Aorta (tissue), 5 donors: ENCODE measurements at places on chromosomes 1 and 21. TPM values are rescaled to one million over a fixed set of nuclear protein-coding genes. Genes with fewer than 3 reads are reported as not detected.

GRCh38 chr21:29340228-29340627, 41.5 kb downstream of the BACH1 start:
- H3K27ac ChIP-seq, result no peak overlapping the region
- H3K36me3 ChIP-seq, result no peaks in the 10 kb centered on the region
- peaks cover 10% of the 10 kb centered on the region for H3K4me1 ChIP-seq

DNA sequence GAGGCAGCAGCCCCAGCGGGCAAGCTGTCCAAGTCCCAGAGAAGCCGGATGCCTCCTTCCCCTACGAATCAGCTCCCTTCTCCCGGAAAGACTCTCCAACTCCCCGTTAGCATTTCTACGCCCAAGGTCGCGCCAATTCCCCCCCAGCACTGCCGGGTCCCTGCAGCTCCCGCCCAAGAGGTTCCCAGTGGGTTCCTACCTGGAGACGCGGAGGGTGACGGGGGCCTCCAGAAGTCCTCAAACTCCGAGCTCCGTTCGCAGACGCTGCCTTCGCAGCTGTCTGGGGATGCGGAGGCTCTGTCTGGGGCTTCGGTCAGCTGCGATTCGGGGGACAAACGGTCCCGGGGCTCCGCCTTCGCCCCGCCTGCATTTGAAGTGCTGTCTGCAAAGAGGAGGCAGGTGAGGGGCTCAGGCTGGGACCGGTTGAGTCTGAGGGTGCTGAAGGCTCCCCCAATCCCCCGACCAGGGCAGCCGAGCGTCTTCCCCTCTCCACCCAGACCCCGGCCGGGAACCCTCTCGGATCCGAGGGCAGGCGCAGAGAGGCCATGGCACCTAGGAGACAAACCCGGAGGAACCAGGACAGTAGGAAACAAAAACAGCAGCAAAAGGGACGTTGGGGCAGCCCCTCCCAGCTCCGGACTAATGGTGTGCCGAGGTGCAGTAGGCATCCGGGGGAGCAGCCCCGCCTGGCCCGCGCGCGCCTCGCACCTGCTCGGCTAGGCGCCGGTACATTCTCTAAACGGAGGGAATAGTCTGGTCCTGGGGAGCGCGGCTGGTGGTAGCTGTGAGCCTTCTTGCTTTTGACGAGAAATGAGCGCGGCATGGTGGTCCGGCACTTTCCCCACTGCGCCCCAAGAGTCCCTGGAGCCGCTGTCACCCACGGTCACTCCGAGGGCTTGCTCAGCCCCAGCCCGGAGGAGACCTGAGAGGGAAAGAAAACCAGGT, 3.8 kb downstream of the GFI1 start:
- H3K4me1 ChIP-seq, result no peaks in the 10 kb centered on the region
- H3K36me3 ChIP-seq, result no peaks in the 10 kb centered on the region
- no peak overlapping the region for H3K4me3 ChIP-seq
- no peaks in the 10 kb centered on the region for H3K27me3 ChIP-seq

GRCh38 chr1:150967936-150968335, 6.7 kb downstream of the CERS2 start:
- no peak overlapping the region for H3K4me3 ChIP-seq
- H3K36me3 ChIP-seq, result peaks cover 23% of the 10 kb centered on the region
- H3K27me3 ChIP-seq, result no peaks in the 10 kb centered on the region
- H3K27ac ChIP-seq, result no peak overlapping the region

DNA sequence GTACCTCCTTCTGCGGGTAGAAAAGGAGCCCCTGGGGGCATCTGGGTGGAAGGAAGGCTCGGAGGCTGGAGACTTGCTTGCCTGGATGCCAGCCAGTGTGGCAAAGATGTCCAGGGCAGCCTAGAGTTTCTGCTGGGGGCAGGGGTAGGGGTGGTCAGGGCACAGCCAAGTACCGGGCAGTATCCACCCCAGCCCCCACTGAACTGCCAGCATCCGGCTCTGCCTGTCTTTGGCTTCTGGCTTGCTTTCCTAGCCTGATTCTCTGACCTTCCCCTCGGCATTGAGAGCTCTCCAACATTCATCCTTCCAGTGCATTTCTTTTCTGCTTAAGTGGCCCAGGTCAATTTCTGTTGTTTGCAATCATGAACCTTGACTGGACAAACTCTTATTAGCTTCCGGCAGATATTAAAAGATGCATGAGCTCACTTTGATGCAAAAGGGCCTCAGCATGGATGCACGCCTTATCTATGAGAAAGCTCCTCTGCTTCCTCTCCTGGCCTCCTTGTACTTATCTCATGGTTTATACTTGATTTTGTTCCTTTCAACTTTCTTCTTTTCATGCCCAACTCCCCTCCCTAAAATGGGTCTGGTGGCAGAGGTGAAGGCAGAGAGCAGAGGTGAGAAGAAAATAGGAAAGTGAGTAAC, 116.9 kb downstream of the HLCS start:
- H3K4me1 ChIP-seq, result peaks cover 2% of the 10 kb centered on the region
- H3K36me3 ChIP-seq, result no peaks in the 10 kb centered on the region
- no peak for DNase-seq
- no peaks in the 10 kb centered on the region for H3K27me3 ChIP-seq
- no peak overlapping the region for H3K4me3 ChIP-seq
- H3K27ac ChIP-seq, result no peak overlapping the region

GRCh38 chr21:42532466-42533181, 19.0 kb downstream of the SLC37A1 start:
- no peaks in the 10 kb centered on the region for H3K4me1 ChIP-seq
- no peak overlapping the region for H3K27ac ChIP-seq
- H3K27me3 ChIP-seq, result no peaks in the 10 kb centered on the region
- no peaks in the 10 kb centered on the region for H3K36me3 ChIP-seq

- H3K4me3 ChIP-seq, result no peak overlapping the region
- no peak for DNase-seq
- peaks cover 3% of the 10 kb centered on the region for H3K36me3 ChIP-seq
- no peak overlapping the region for H3K27ac ChIP-seq
- H3K4me1 ChIP-seq, result no peaks in the 10 kb centered on the region
- H3K27me3 ChIP-seq, result no peaks in the 10 kb centered on the region
These were observed 68.6 kb downstream of the RPAP2 start for GRCh38 chr1:92367496-92367895.

- H3K27ac ChIP-seq, result no peak overlapping the region
- DNase-seq, result no peak
- H3K4me3 ChIP-seq, result no peak overlapping the region
- no peaks in the 10 kb centered on the region for H3K27me3 ChIP-seq
- H3K4me1 ChIP-seq, result no peaks in the 10 kb centered on the region
These were observed 94.2 kb upstream of the IPO9 start for GRCh38 chr1:201734786-201735185.

GRCh38 chr1:101017448-101017847, 8.1 kb downstream of the DPH5 start:
- H3K27me3 ChIP-seq, result no peaks in the 10 kb centered on the region
- no peaks in the 10 kb centered on the region for H3K4me1 ChIP-seq
- no peak overlapping the region for H3K4me3 ChIP-seq
- no peak overlapping the region for H3K27ac ChIP-seq

DNA sequence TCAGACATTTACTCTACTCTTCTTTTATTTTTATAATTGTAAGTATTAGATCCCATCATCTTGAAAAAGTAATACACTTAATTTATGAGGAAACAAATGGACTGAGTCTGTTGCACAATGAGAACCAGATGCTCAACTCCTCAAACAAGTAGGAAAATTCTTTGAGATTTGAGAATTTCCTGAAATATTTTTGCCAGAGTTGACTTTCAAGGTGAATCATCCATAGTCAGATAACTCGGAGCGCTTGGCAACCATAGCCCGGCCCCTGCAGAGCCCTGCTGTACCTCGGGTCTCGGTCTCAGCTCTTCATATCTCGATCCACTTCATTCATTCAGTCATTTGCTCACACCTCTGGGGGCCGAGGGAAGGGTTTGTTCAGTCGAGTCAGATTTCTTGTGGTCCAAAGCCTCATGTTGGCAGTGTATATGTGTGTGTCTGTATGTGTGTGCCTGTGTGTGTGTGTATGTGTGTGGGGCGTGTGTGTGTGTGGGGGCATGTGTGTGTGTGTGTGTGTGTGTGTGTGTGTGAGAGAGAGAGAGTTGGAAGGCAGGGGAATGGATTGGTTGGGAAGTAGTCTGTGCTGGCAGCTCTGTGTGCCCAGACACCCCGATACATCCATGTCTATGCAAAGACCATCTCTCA, 18.1 kb upstream of the PCP4 start:
- H3K4me3 ChIP-seq, result no peak overlapping the region
- H3K27ac ChIP-seq, result no peak overlapping the region
- H3K36me3 ChIP-seq, result no peaks in the 10 kb centered on the region
- H3K4me1 ChIP-seq, result no peaks in the 10 kb centered on the region

- H3K27ac ChIP-seq, result no peak overlapping the region
- peaks cover 1% of the 10 kb centered on the region for H3K36me3 ChIP-seq
- no peak overlapping the region for H3K4me3 ChIP-seq
- H3K27me3 ChIP-seq, result no peaks in the 10 kb centered on the region
- DNase-seq, result no peak
- no peaks in the 10 kb centered on the region for H3K4me1 ChIP-seq
These were observed 43.0 kb downstream of the KDM1A start for GRCh38 chr1:23062271-23062670.

DNA sequence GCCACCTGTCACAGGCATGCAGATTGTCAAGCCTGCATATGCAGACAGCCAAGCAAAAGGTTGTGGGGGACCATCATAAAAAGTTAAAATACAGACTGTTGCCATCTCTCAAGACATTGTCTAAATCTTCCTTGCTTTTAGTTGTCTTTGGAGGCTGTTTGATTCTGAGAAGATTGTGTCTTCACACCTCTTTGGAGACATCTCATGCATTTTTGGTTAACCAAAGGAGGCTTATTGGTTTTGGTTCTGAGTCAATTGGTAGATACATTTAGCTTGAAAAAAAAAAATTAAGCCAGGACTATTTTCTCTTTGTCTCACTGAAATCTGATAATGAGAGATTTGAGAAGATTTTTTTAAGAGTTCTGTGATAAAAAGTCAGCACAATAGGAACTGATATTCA, 217.6 kb downstream of the LYPLAL1 start:
- H3K4me3 ChIP-seq, result no peak overlapping the region
- peaks cover 2% of the 10 kb centered on the region for H3K4me1 ChIP-seq
- H3K27me3 ChIP-seq, result no peaks in the 10 kb centered on the region

DNA sequence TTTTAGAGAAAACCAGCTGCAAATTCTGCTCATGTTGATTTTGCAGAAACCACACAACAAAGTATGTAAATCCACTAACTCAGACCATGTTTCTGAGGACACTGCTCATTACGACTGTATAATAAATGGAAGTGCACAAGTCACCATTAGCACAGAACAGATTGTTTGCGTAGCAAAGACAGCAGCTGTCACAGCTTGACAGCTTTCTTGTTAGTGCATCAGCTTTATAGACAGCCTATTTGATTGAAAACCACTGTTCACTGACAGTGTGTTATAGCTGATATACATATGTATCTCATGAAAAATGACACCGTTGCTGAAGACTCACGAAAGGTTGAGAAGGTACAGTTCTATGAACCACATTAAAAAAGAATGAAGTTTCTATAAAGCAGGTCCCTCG, 560.2 kb upstream of the ZRANB2 start:
- H3K27ac ChIP-seq, result no peak overlapping the region
- H3K27me3 ChIP-seq, result no peaks in the 10 kb centered on the region
- no peaks in the 10 kb centered on the region for H3K4me1 ChIP-seq
- no peaks in the 10 kb centered on the region for H3K36me3 ChIP-seq
- no peak for DNase-seq

GRCh38 chr1:27010226-27010994, 2.2 kb downstream of the TENT5B start:
- no peaks in the 10 kb centered on the region for H3K4me1 ChIP-seq
- peak overlapping the region; percentile 88 for H3K4me3 ChIP-seq
- peak overlapping the region; percentile 85 for H3K27ac ChIP-seq

- no peaks in the 10 kb centered on the region for H3K27me3 ChIP-seq
- H3K4me3 ChIP-seq, result no peak overlapping the region
- H3K36me3 ChIP-seq, result no peaks in the 10 kb centered on the region
These were observed 15.8 kb upstream of the COL6A2 start for GRCh38 chr21:46081862-46082712.

DNA sequence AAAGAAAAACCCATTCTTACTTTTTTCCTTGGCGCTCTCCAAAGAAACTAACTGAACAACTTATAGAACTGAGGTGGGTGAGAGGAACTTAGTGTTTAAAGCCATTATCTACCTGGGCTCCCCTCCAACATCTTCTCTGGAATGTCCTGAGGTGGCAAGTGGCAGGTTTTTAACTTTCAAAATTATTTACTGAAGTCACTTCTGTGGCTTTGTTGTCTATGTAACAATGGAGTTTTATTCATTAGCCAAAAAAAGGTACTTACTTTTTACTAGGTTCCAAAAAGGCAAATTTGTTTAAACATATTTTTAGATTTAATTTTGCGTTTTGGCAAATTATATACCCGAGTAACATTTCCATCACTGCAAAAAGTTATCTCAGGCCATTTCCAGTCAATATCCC, 2.4 kb downstream of the ENO1 start:
- H3K4me3 ChIP-seq, result no peak overlapping the region
- DNase-seq, result no peak
- H3K36me3 ChIP-seq, result peaks cover 5% of the 10 kb centered on the region
- no peak overlapping the region for H3K27ac ChIP-seq

DNA sequence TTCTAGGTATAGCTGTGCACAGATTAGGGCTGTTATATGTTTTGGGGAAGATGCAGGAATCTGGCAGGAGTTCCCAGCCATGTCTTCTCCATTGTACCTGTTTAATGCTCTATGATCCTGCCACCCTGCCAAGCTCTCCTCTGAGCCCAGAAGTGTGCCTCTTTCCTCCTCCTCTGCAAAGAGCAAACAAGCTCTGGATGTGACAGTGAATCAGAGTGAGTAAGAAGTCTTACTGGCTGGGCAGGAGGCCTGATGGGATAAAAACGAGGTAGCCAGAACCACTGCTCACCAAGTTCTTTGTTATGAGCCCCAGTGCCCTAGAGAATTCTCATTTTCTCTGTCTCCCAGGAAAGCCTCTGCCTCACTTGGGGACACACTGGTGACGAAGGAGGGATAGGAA, 69.0 kb downstream of the BRINP2 start:
- H3K4me1 ChIP-seq, result no peaks in the 10 kb centered on the region
- no peak for DNase-seq
- H3K36me3 ChIP-seq, result no peaks in the 10 kb centered on the region
- no peak overlapping the region for H3K4me3 ChIP-seq
- H3K27me3 ChIP-seq, result no peaks in the 10 kb centered on the region
- H3K27ac ChIP-seq, result no peak overlapping the region

DNA sequence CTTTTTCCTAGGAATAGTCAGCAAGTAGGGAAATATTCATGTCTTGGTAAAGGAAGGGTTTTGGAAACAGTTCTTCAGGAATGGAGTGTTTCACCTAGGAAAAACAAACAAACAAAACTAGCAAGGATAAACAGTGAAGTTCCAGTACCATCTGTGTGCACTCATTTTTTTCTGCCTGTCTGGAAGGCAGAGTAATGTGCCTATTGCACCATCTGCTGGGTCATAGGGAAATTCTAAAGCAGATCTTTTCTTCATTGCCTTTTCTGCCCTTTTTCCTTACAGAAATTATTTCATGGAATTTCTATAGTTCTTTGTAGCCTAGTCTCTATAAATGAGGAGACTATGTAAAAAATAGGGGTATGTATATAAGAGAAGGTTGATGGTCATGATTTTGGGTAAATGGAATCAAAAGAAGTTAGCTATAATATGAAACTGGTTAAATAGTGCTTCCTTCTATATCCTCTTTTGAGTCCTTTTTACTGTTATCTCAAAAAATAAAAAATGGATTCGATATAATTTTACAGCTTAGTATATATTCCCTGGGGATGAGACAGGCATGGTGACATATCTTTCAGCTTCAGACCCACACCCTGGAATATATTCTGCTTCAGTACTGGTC, 3.4 kb upstream of the HRNR start:
- no peaks in the 10 kb centered on the region for H3K27me3 ChIP-seq
- no peak overlapping the region for H3K4me3 ChIP-seq
- H3K36me3 ChIP-seq, result no peaks in the 10 kb centered on the region

GRCh38 chr1:153431427-153431826, 15.1 kb downstream of the S100A7A start:
- H3K4me1 ChIP-seq, result no peaks in the 10 kb centered on the region
- no peak overlapping the region for H3K27ac ChIP-seq
- no peak for DNase-seq

The LAMC2 gene
- polyA plus RNA-seq, result 1.0 TPM

The SPRR4 gene
- polyA plus RNA-seq, result not detected

The ITGB2 gene
- polyA plus RNA-seq, result 6.7 TPM

The DDX20 gene
- 3.9 TPM for polyA plus RNA-seq

The OR10Z1 gene
- polyA plus RNA-seq, result not detected

The FLVCR1 gene
- 3.0 TPM for polyA plus RNA-seq
